Activated CD8-positive, alpha-beta memory T cell treated with anti-CD3 and anti-CD28 coated beads, Interleukin-2, amount 50 U/mL, for 4 hours (primary cell): ENCODE measurements at places on chromosomes 11 and 22.

DNA sequence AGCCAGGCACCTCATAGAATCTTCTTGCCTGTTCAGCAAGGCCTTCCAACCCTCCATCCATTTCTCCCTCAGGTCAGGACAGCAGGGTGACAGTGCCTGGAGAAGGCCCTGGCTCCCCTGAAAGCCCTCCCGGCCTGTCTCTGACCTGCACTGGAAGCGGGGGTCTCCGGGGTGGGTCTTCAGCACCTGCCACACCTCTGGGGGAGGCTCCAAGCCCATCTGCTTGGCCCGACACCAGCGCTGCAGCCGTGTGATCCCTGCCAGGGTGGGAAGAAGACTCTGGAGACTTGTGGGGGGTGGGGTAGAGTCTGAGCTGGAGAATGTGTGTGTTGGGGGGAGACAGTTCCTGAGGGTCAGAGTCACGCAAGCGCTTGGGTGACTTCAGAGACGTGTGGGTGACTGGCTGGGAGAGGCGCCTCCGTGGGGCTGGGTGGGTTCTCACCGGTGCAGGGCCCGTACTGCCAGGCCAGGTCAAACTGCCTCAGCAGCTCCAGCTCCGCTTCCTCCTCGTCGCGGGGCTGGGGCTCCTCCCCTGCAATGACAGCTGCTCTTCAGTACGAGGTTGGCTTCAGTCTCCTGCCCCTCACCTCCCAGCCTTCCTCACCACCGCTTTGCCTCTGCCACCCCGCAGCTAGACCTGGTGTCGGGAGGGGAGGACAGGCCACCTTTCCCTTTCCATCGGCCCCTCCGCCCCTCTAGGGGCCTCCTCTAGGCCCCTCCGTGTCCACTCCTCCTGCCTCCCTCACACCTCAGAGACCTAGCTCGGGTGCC is 615 bp downstream of the POLD4 start:
- peak; percentile 17 for DNase-seq

- no peak for DNase-seq
Measured at GRCh38 chr11:10762185-10762584, 11.1 kb downstream of the CTR9 start.

DNA sequence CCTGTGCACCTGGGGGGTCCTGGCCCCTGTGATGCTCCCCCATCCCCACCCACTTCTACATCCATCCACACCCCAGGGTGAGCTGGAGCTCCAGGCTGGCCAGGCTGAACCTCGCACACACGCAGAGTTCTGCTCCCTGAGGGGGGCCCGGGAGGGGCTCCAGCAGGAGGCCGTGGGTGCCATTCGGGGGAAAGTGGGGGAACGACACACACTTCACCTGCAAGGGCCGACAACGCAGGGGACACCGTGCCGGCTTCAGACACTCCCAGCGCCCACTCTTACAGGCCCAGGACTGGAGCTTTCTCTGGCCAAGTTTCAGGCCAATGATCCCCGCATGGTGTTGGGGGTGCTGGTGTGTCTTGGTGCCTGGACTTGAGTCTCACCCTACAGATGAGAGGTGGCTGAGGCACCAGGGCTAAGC is 20.0 kb upstream of the TALDO1 start:
- no peak for DNase-seq

- no peak for DNase-seq
Measured at GRCh38 chr11:28858076-28858475, 749.9 kb downstream of the METTL15 start.
